ENCODE measurements at places on chromosomes 7 and 10.

DNA sequence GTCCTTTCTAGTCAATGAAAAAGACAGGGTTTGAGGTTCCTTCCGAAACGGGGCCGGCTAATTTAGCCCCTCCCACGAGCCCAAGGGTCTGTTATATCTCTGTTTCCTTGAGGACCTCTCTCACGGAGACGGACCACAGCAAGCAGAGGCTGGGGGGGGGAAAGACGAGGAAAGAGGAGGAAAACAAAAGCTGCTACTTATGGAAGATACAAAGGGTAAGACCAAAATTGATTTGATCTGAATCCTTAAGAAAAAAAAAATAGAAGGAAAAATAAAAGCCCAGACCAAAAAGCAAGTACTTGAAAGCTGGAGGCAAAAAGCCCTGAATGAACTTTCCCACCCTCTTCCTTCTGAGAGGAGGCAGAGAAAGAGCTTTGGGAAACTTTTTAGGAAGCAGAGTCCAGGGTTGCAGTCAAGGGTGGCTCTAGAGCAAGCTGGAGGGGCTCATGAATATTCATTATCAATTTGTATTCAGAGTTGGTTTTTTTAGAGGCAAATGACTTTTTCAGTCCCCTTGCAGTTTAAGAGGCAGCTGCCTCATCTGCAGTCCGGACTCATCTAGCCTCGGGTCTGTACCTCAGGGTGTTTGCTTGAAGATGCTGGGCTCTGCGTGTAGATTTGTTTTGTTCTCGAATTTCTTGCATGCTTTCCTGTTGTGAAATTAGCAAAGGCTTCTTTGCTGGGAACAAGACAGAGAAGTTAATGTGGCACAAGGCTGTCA is at the start of gene ENTPD1:
TSS of gene ENTPD1 (plus strand) at position 123 of the 721 bp plus-strand sequence. CDS start at position 200, 77 bp downstream.
- DNase-seq = no peak

- DNase-seq = no peak
Measured at GRCh38 chr7:35900651-35901050, 99.8 kb downstream of the SEPTIN7 start.

- DNase-seq = no peak
Measured at GRCh38 chr7:155692317-155692716, 47.9 kb downstream of the RBM33 start.

DNA sequence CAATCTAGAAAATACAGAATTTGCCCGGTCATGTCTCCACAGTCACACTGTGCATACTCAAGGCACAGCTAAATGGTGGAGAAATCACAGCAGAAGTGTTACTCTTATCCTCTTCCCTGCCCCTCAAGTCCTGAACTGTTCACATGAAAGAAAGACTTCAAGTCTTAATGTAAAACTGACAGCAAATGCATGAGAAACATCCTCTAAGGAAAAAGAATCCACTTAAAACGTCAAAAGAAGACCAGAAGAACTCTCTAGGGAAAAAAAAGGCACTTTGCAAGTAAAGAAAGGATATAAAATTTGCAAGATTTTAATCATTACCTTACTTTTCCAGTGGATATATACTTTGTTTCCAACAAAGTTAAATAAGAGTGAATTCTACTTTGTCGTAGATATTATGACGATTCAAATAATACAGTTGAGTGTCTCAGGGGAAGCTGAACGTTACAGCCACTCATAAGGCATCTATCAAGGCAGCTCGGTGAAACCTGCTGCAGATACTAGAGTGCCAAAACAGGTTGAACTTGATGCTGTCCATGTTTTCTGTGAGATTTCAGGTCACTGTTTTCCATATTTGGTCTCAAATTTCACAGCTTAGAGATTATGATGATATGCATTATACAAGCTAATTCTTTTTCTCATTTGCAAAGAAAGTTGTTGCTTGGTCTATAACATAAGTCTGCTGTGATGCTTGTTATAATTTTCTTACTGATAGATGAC is 155.0 kb downstream of the CTTNBP2 start:
- no peak for DNase-seq

GRCh38 chr7:106947244-106947728 is 82.2 kb downstream of the PIK3CG start:
- no peak for DNase-seq

GRCh38 chr10:16904639-16905061 is 87.4 kb upstream of the RSU1 start:
- DNase-seq = no peak

DNA sequence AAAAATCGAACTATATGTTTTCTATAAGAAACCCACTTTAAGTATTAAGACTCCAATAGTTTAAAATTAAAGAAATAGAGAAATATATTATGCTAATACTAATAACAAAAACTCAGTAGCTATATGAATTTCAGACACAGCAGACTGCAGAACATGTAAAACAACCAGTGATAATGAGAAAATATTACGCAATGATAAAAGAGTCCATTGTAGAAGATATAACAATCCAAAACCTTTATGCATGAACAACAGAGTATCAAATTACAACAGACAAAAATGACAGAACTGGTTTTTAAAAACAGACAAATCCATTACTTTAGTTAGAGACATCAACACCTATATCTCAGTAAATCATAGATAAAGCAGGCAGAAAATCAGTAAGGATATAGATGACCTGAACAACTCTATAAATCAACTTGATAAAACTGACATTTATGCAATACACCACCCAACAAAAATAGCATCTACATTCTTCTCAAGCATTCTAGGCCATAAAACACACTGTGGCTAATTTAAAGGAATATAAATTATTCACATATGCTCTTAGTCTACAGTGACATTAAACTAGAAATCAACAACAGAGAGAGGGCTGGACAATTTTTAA is 669.5 kb upstream of the GHITM start:
- no peak for DNase-seq

DNA sequence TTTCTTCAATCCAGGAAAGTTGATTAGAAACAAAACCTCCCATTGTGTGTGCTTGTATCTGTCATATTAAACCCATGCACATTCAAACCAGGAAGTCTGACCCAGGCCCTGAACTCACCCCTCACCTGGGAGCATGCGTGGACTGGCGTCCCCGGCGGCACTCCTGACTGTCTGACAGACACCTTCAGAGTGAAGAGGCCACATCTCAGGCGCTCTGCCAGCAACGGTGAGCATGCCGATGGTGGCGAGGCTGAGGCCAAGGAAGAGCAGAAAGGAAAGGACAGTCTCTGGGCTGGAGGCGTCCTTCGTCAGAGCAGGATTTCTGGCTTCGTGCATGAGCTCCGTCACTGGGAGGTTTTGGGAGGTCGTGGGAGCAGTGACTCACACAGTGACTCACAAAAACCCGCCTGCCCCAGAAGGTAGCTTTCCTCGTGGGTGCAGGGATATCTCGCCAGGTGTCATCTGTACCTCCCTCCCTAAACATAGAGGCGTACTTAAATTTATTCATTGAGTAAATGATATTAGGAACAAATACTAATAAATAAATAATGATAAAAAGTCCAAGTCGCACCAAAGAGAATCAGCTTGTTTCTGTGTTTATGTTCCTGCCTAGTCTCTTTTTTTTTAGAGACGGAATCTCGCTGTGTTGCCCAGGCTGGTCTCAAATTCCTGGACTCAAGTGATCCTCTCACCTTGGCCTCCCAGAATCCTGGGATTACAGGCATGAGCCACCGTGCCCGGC is 13.5 kb downstream of the IQCE start:
- DNase-seq = no peak

GRCh38 chr7:12133865-12134264 is 77.2 kb upstream of the TMEM106B start:
- no peak for DNase-seq

DNA sequence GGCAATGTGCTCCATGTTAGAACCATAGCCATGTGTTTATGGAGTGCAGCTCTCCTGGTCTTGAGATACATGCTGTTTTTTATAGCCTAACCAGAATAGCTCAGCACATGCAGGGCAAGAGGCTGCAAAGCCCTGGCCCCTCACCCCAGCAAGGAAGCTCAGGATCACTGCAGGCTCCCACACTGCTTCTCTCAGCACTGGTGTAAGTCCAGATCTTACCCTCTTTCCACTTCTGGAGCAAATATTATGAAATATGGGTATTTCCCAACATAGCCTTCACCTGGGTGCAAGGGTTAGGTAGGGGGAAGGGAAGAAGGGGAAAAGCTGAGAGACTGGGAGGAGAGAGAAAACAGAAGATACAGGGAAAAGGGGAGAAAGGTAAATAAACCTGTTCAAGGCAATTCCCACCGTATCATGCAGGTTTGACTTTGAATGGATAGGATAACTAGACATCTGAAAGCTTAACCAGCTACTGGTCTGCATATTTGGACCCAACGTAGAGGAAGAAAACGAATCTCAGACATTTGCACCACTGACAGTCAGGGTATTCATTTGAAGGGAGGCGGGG is 19.7 kb downstream of the SKIDA1 start:
- no peak for DNase-seq

- no peak for DNase-seq
Measured at GRCh38 chr7:108051454-108051853, 48.5 kb upstream of the LAMB1 start.

GRCh38 chr7:135879233-135879632 is 97.9 kb downstream of the MTPN start:
- no peak for DNase-seq

GRCh38 chr10:49518982-49519578 is 19.8 kb downstream of the ERCC6 start:
- DNase-seq = no peak

- DNase-seq = no peak
Measured at GRCh38 chr10:23001901-23002516, 74.2 kb downstream of the ARMC3 start.

DNA sequence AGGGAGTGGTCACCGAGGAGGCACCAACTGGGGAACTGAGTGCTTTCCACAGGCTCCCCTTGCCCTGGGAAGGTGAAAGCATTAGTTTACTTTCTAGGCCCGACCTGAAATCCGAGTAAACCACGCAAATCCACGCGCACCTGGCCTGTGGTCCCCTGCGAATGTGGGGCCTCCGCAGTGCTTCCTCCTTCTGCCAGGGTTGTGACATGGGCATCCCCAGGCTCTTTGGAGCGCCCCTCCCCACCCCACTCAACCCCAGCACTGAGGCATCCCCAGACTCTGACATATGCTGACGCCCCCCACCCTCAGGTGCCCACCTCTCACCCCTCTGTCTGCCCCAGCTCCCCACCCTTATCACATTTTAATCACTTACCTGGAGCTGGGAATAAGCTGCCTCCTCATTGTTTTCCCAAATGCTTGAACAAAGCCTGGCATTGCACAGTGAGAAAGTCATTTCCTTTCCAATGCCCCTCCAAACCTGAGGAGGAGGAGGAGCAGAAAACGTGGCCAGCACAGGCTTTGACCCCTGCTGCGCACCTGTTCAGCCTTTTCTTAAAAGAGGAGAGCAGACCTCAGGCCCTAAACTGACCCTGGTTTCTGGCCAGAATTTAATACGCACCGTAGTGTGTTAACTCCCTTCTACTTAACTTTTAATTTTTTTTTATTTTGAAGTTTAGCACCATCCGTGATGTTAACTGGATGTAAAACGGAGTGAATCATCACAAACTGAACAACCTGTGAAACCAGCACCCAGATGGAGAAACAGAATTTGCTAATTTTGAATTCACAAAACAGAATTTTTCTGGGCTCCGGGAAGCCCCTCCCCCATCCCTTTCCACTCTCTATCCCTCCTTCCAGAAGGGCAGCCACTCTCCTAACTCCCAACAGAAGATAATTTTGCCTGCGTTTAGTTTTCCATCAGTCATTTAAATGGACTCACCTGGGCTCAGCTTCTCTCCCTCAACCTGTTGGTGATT is 129.4 kb downstream of the WDR11 start:
- DNase-seq = no peak

DNA sequence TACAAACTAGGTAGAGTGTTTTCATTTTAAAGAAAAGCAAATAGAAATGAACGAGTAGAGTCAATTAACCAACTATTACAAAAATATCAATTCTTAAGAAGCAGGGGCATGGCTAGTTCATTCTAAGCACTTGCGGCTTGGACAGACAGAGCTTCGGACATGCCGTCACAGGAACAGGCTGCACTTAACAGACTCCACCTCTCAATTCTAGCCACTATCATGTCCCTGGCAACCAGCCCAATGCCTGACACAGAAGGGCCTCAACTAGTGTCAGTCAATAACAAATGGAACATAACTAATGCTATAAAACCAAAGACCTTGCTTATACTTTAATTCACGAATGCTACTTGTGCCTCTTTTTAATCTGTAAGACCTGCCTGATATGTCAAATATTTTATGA is 74.4 kb downstream of the TPK1 start:
- no peak for DNase-seq

GRCh38 chr10:131553121-131553520 is 241.6 kb upstream of the TCERG1L start:
- DNase-seq = no peak

DNA sequence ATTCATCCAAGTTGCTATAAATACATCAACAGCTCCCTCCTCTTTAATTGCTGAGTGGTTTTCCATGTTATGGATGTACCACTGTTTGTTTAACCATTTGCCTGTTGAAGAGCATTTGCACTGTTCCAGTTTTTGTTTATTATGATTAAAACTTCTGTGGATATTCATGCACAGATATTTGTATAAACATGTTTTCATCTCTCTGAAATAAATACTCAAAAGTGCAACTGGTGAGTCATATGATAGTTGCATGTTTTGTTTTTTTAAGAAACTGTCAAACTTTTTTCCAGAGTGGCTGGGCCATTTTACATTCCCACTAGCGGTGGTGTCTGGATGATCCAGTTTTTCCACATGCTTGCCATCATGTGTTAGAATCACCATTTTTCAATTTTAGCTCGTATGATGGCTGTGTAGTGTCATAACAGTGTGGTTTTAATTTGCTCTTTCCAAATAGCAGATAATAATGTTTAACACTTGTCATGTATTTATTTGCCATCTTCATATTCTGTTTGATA is 33.6 kb downstream of the MEOX2 start:
- no peak for DNase-seq

- DNase-seq = no peak
Measured at GRCh38 chr7:131747658-131748232, 191.3 kb upstream of the PODXL start.

GRCh38 chr7:42403831-42404230 is 166.8 kb upstream of the GLI3 start:
- no peak for DNase-seq

GRCh38 chr7:19269301-19269700 is 124.1 kb upstream of the FERD3L start:
- no peak for DNase-seq

DNA sequence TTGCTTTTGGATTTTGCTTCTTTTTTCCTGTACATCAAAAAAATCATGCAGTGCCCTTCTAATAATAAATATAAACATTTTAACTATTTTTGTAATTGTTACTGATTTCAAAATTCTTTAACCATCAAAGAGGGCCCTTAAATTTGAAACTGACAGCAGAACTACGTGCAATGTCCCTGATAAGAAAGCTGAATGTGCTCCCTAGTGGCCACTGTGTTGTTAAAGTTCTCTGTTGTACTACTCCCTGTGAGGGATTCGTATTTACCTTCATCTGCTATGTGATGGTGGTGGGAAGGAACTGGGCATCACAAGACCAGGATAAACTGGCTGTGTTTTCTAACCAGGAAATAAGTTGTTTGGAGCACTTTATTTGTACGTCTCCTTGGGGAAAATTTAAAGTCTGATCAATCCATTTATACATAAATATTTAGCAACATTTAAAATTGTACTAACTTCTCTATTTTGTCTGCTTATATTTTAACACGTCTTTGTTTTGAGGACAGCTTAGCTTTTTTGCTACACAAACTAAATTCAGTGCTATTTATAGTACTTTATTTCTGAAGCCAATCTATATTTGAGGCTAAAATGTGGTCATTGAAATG is 322.4 kb downstream of the HGF start:
- no peak for DNase-seq

- no peak for DNase-seq
Measured at GRCh38 chr7:89023206-89023605, 227.7 kb upstream of the TEX47 start.

- no peak for DNase-seq
Measured at GRCh38 chr7:158973941-158974785, 117.8 kb downstream of the DYNC2I1 start.
